ENCODE measurements at places on chromosomes 1 and 21.

- no peak for DNase-seq
Measured at GRCh38 chr1:69497441-69498221, 70.1 kb upstream of the LRRC7 start.

GRCh38 chr1:241888232-241888631, 40.2 kb downstream of the EXO1 start:
- no peak for DNase-seq

DNA sequence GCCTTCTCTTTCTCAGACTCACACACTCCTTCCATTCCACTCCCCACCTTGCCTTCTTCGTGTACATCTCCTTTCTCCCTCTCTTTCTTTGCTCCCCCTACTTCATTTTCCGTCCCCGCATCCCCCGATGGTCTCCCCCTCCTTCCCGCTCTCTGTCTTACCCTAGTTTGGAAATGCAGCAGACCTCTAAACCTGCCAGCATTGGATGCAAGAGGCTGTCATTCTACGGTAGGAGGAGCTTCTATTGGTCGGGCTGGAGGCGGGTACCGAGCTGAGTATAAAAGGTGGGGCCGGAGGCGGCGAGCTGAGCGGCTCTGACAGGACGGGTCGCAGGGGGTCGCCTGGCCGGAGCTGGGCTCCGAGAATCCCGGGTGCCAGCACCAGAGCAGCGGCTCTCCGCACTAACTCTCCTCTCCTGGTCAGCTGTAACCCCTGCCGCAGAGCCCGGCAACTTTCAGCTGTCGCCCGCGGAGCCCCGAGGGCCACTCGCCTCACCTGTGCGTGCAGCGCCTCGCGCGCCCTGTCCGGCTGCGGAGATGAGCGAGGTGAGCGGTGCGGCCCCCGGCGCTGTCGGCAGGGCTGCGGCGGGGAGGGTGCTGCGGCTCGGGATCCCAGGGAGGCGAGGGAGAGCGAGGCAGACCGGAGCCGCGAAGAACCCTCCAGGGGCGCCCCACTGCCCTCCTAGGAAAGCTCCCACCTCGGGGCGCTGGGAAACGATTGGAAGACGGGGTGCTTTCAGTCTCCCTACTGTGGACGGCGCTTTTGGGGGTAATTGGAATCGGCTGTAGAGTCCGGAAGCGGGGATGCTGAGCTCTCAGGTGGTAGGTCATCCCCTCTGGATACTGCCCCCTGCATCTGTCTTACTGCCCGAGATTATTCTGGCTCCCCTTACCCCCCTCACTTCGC, at the start of gene PCP4L1:
Gene PCP4L1 (plus strand): TSS at position 307 of the 906 bp plus-strand sequence. CDS start 230 bp downstream, at position 537.
- peak; percentile 23 for DNase-seq

- no peak for DNase-seq
Measured at GRCh38 chr1:167671727-167672511, 41.9 kb downstream of the RCSD1 start.

GRCh38 chr1:234994436-234995295, 134.0 kb downstream of the TOMM20 start:
- DNase-seq = no peak

DNA sequence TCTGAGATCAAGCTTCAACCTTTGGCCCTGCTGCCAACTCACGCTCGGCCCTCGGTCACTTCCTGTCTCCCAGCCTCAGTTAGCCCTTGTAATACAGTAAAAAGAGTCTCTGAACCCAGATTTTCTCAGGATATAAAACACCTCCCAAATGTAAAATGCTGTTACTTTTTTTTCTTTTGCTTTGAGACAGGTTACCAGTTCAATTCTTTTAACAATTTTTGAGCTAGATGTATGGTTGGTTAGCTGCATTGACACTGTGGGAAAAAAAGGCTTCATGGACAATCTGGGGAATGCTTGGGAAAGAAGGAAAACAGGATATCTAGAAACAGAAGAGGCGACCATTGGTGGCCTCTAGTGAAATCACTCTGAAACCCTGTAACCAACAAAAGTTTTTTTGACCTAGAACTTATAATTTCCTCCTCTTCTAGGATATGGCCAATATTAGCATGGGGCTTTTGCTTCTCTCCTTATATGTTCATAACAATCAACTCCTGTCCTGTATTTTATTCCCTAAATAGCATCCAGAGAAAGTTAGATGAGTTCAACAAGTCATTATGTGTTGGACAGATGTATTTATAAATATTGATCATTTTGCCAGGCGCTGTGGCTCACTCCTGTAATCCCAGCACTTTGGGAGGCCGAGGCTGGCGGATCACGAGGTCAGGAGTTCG, 1.3 kb downstream of the CMPK1 start:
- DNase-seq = no peak

DNA sequence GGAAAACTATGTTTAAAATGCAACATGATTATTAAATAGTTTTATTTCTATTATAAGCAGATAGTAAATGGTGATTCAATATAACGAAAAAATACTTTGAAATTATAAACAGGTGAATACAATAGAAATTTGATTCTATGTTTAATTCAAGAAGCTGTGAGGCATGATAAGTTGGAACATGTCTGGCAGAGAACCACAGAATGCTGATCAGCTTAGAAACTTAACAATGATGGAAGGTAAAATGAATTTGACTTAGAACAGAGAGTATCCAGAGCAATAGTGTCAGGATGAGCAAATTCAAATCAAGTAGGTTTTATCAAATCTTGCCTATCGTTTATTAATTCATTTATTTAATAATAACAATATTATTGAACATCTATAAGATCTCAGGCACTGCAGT, 83.4 kb upstream of the ADGRL4 start:
- DNase-seq = no peak

DNA sequence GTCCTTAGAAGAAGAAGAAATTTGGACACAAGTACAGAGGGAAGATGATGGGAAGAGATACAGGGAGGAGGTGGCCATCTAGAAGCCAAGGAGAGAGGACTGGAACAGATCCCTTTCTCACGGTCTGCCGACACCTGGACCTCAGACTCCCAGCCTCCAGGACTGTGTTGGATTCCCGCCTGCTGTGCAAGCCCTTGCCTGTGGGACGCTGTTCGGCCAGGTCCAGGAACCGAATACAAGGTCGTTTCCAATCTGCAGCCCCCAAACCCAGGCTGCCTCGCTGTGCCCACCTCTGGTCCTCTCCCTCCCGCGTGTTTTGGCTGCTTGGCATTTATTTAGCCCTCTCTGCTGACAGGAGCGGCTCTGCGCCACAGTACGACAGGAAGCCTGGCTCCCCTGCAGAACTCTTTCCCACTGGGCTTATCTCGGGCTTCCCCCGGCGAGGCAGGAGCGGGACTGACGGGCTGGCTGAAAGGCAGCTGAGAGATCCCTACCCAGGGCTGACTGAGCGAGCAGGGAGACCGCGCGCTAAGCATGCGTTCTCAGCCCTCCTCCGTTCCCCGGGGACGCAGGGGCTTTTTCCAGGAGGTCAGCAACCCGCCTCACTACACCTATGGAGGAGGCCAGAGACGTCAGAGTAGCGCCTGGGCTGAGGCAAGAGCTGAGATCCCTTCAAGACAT, 238.4 kb downstream of the TNR start:
- no peak for DNase-seq

- DNase-seq = no peak
Measured at GRCh38 chr1:202811296-202812175, 782 bp downstream of the PCAT6 start.

- no peak for DNase-seq
Measured at GRCh38 chr1:152777510-152778137, 2.7 kb downstream of the LCE1F start.

DNA sequence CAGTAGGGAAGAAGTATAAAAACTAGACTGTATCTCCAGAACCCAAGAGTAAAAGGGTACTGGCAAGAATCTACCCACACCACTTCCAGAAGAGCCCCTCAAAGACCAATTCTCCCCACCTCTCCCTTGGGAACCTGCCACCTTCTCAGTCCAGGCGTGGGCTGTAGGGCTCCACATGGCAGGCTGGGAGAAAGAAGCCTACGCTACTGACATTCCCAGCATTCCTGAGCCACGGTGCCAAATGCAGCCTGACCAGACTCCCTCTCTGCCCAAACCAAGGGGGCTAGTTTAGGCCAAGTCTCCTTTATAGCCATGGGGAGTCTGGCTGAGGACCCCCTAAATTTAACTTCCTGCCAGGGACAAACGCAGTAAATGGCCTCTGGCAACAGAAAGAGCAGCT, 2.0 kb downstream of the UBE2Q1 start:
- no peak for DNase-seq

DNA sequence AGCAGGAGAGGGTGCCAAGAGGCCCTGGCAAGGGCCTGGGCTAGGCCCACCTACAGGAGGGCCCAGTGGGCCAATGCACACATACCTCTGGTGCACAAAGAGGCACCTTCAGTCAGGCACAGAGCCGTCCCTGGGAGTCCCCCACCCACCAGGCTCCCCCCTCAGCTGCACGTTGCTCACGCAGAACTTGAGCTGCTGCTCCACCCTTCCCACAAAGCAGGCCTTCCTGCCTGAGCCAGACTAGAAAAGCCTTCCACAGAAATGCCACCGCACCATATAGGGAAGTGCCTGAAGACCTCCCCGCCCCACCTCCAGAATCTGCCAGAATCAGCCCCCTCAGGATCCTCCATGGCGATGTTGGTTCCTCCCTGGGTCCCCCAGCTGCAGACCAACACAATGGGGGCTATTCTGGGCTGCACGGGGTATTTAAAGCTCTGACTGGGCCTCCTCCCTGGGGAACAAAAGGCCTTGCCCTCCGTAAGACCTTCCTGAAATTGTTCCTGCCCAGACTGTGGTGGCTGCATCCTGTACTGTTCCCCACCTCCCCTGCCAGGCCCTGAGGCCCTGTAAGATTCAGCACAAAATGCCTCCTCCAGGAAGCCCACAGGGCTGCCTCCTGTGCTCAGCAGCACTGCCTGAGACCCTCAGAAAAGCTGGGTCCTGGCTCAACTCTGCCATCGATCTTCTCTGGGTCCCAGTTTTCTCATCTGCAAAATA, 27.2 kb downstream of the HSPG2 start:
- peak; percentile 87 for DNase-seq

- no peak for DNase-seq
Measured at GRCh38 chr1:61190153-61190552, 107.8 kb downstream of the NFIA start.

DNA sequence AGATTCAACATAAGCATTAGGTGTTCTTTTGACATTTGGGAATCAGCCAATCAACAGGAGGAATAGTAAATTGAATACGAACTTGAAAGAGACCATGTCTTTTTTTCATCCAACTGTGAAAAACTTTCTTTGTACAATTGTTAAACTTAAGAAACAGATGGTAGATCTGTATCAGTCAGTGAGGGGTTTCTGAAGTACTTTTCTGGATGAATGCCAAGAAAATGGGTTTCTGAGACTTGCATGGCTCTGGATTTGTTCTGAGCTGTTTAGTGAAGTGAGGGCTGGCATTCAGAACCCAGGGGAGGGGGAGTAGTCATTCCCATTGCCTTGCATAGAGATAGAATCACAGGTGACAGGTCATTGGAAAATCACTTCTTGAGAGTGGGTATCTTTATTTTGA, 37.4 kb downstream of the PTPRC start:
- no peak for DNase-seq

- DNase-seq = no peak
Measured at GRCh38 chr1:101905283-101905835, 91.4 kb downstream of the OLFM3 start.

All from muscle of back (tissue), 13 donors.